ENCODE measurements at places on chromosomes 2 and 18. TPM values are rescaled to one million over a fixed set of nuclear protein-coding genes. Genes with fewer than 3 reads are reported as not detected.

MAL gene
- not detected for total RNA-seq

DNA sequence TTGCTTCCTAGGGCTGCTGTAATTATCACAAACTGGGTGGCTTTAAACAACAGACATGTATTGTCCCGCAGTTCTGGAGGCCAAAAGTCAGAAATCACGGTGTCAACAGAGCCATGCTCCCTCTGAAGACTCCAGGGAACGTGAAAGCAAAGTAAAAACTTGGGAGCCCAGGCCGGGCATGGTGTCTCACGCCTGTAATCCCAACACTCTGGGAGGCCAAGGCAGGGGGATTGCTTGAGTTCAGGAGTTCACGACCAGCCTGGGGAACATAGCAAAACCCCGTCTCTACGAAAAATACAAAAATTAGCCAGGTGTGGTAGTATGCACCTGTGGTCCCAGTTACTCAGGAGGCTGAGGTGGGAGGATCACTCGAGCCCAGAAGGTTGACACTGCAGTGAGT lies 63.5 kb downstream of the MCFD2 start:
- no peak overlapping the region for H3K27ac ChIP-seq
- no peaks in the 10 kb centered on the region for H3K27me3 ChIP-seq
- no peaks in the 10 kb centered on the region for H3K36me3 ChIP-seq
- peak; percentile 3 for DNase-seq
- peaks cover 23% of the 10 kb centered on the region for H3K4me1 ChIP-seq

RELCH gene
- 60.1 TPM for total RNA-seq

- peaks cover 39% of the 10 kb centered on the region for H3K36me3 ChIP-seq
- H3K4me3 ChIP-seq = no peak overlapping the region
- no peak for DNase-seq
- no peaks in the 10 kb centered on the region for H3K4me1 ChIP-seq
Observed at GRCh38 chr2:232884549-232885263, 14.6 kb downstream of the SNORC start.

SLC30A3 gene
- total RNA-seq = not detected

DNA sequence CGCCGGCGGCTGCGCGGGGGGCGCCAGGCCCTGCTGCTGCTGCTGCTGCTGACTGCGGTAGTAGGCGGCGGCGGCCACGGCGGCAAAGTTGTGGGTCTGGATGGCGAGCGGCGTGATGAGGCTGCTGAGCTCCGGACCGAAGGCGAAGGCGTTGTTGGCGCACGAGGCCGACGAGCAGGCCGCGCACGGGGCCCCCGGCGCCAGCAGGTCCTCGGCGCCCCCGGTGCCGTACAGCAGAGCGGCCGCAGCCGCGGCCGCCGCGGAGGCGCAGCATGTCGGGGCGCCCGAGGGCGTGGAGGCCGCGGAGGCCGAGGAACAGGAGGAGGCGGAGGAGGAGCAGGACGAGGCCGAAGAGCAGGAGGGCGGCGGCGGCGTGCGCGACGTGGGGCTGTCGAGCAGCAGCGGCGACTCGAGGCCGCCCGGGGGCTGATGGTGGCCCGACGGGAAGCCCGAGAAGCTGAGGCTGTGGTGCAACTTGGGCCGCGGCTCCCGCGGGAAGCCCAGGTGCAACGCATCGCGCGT lies 1.8 kb downstream of the ZFP36L2 start:
- peak overlapping the region; percentile 74 for H3K4me3 ChIP-seq
- H3K27me3 ChIP-seq = no peaks in the 10 kb centered on the region
- peaks cover 14% of the 10 kb centered on the region for H3K4me1 ChIP-seq
- no peak for DNase-seq
- peak overlapping the region; percentile 100 for H3K27ac ChIP-seq

ASB18 gene
- not detected for total RNA-seq

SATB2 gene
- total RNA-seq = 62.0 TPM

GRCh38 chr2:199757233-199757870 lies 93.6 kb downstream of the FTCDNL1 start:
- no peaks in the 10 kb centered on the region for H3K27me3 ChIP-seq
- DNase-seq = no peak
- no peak overlapping the region for H3K27ac ChIP-seq
- no peaks in the 10 kb centered on the region for H3K36me3 ChIP-seq
- H3K4me3 ChIP-seq = no peak overlapping the region
- no peaks in the 10 kb centered on the region for H3K4me1 ChIP-seq

DNA sequence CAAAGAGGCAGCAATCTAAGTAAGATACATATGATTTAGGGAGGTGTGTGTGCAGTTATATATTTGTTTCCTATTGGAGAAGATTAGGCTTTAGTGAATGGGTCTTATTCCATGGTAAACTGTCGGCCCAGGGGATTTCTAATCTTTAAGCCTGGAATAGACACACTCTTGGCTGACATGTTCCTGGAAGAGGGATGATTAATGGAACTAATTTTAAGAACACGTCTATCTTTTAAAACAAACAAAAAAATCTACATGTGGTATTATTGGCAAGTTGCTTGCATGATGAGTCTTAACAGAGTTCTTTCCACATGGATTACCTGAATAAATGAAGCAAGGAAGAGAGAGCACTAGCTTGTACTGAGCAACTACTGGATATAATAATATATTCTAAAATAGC lies 114.2 kb upstream of the NT5C1B start:
- no peak for DNase-seq
- no peak overlapping the region for H3K27ac ChIP-seq
- H3K4me1 ChIP-seq = no peaks in the 10 kb centered on the region

- H3K4me3 ChIP-seq = no peak overlapping the region
- H3K27me3 ChIP-seq = no peaks in the 10 kb centered on the region
- peak; percentile 85 for DNase-seq
- H3K4me1 ChIP-seq = no peaks in the 10 kb centered on the region
- H3K27ac ChIP-seq = no peak overlapping the region
Observed at GRCh38 chr2:64311948-64312621, 141.9 kb upstream of the LGALSL start.

- H3K36me3 ChIP-seq = no peaks in the 10 kb centered on the region
- H3K27me3 ChIP-seq = no peaks in the 10 kb centered on the region
- no peak overlapping the region for H3K4me3 ChIP-seq
- no peak overlapping the region for H3K27ac ChIP-seq
- no peaks in the 10 kb centered on the region for H3K4me1 ChIP-seq
Observed at GRCh38 chr2:152200565-152201465, 25.3 kb upstream of the STAM2 start.

DNA sequence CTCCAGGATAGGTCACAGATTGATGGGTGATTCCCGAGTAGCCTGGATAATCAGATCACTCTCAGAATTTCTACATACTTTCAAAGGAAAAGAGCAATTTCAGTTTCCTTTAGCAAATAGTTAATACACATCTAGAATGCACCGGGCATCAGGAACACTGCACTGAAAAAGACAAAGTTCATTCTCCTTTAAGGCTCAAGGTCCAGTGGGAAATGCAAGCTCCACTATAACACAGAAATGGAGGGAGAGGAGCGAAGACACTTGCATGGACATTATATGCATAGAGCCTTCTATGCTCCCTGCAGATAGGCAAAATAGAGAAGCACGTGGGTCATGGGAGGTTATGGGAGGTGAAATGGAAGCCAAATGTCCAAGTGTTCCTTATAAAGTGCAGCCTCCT lies 49.1 kb downstream of the SLC9A4 start:
- H3K27me3 ChIP-seq = no peaks in the 10 kb centered on the region
- H3K27ac ChIP-seq = no peak overlapping the region
- H3K36me3 ChIP-seq = no peaks in the 10 kb centered on the region
- H3K4me1 ChIP-seq = no peaks in the 10 kb centered on the region
- no peak for DNase-seq

GRCh38 chr2:180046202-180046601 lies 39.1 kb upstream of the CWC22 start:
- no peaks in the 10 kb centered on the region for H3K4me1 ChIP-seq
- DNase-seq = no peak
- H3K27me3 ChIP-seq = no peaks in the 10 kb centered on the region
- H3K27ac ChIP-seq = no peak overlapping the region
- no peak overlapping the region for H3K4me3 ChIP-seq

DNA sequence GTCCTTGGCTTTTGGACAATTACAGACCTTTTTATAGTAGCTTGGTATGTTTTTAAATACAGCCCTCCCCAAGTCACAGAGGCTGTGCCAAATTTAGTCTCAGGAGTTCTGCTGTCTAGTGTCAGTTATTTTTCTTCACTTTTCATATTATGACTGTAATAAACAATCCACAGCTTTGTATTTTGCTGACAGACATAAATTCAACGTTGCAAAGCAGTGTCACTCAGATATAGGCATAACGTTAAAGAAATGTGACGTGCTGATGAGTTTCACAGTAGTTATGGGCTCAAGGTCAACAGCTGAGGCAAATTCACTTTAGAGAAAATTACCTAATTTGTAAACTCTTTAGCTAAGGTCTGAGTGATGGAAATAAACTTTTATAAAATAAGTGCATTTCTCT lies 151.6 kb downstream of the SATB2 start:
- H3K27ac ChIP-seq = no peak overlapping the region
- no peaks in the 10 kb centered on the region for H3K27me3 ChIP-seq
- H3K4me3 ChIP-seq = no peak overlapping the region
- no peak for DNase-seq
- H3K4me1 ChIP-seq = no peaks in the 10 kb centered on the region

GRCh38 chr18:10006311-10006893 lies 92.6 kb downstream of the VAPA start:
- H3K4me3 ChIP-seq = no peak overlapping the region
- H3K36me3 ChIP-seq = no peaks in the 10 kb centered on the region
- H3K27me3 ChIP-seq = no peaks in the 10 kb centered on the region
- no peaks in the 10 kb centered on the region for H3K4me1 ChIP-seq
- DNase-seq = no peak
- no peak overlapping the region for H3K27ac ChIP-seq

CHRND gene
- not detected for total RNA-seq

GRCh38 chr2:207540431-207540830 lies 10.7 kb downstream of the CREB1 start:
- no peaks in the 10 kb centered on the region for H3K4me1 ChIP-seq
- no peaks in the 10 kb centered on the region for H3K36me3 ChIP-seq
- H3K27ac ChIP-seq = no peak overlapping the region
- H3K4me3 ChIP-seq = no peak overlapping the region

DNA sequence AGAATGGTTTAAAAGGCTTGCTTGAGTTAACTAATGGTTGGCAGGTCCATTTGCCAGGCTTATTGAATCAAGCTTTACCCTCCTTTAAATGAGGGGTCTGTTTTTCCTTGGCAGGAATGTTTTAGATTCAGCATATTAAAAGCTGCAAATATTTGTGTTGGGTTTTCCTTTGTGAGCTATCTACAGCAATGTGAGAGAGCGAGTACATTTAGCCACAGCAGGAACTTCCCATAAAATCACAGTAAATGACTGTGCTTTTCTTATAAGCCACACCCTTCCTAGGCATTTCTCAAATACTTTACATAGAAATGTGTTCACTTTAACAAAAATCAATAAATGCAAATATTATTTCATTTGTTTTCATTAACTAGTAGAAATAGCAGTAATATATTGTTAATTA lies 23.9 kb downstream of the CALCRL start:
- no peak for DNase-seq
- H3K4me3 ChIP-seq = no peak overlapping the region
- no peaks in the 10 kb centered on the region for H3K27me3 ChIP-seq
- no peaks in the 10 kb centered on the region for H3K4me1 ChIP-seq

- no peaks in the 10 kb centered on the region for H3K4me1 ChIP-seq
- no peaks in the 10 kb centered on the region for H3K27me3 ChIP-seq
- no peak overlapping the region for H3K27ac ChIP-seq
Observed at GRCh38 chr18:78611869-78612268, 367.7 kb upstream of the SALL3 start.

DNA sequence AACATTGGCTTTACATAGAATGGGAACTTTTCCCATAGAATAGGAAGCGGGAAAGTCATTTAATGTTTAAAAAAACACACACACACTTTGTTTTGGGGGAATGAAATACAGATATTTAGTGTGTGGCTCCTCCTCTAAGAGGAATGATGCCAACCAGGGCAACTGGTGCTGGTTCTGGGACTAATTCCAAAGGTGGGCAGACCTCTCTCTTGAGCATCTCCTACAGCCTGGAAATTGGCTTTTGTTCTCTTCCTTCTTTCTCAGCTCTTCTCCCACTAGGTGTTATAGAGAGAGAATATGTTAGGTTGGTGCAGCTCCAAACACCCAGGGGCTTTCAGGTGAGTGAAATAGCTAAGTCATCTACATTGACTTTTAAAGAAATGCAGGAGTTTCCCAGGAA lies 190.1 kb downstream of the RAD51AP2 start:
- no peaks in the 10 kb centered on the region for H3K4me1 ChIP-seq
- H3K36me3 ChIP-seq = no peaks in the 10 kb centered on the region
- DNase-seq = no peak

- H3K27me3 ChIP-seq = no peaks in the 10 kb centered on the region
- DNase-seq = no peak
- H3K4me1 ChIP-seq = no peaks in the 10 kb centered on the region
- H3K4me3 ChIP-seq = no peak overlapping the region
Observed at GRCh38 chr18:50038448-50038847, 156.5 kb downstream of the MYO5B start.
